ENCODE measurements at places on chromosomes 1 and 21.
A peak's percentile ranks its signal among the peaks of the same experiment; 100 is the strongest.

- no peak for DNase-seq
These were observed 25.7 kb downstream of the SPOCD1 start for GRCh38 chr1:31790140-31790539.

GRCh38 chr1:109190189-109190588 is 23.5 kb upstream of the SARS1 start:
- no peak for DNase-seq

DNA sequence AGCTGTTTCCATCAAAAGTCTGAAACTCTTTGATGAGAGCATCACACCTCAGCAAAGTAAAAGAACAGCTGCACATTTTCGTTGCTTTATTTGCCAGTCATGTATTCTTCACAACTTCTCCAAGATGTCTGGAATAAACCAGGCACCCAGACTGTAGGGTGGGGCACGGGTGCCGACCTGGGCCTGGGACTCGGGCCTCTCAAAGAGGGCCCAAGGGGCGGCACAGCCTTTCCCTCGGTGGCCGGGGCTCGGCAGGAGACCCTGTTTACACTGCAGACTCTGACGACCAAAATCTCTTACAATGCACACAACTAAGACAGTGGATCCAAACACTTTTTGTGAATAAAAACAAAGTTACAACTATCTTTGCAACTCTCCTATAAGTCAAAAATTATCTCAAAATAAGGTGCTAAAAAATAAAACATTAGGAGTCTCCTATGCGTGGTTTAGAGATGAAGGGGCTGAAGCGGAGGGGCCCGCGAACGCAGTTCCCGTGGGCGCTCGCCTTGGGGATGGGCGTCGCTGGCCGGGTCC is 696 bp downstream of the LSS start:
- no peak for DNase-seq

GRCh38 chr1:3858231-3858981 is 1.1 kb downstream of the DFFB start:
- no peak for DNase-seq

DNA sequence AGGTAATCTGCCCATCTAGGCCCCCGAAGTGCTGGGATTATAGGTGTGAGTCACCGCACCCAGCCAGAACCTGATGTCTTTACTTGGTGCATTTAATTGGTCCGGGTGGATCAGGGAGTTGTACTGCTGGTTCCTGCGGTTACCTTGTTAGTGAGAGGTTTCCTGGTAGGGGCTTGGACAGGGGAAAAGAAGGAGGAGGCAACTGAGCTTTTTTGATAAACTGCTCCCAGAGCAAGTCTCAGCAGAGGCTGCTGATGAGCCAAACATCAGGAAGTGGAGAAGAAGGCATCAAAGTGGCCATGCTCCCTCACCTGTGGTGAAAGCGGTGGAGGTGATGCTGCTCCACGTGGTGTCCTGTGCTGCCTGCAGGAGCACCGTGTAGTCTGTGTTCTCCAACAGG is 161.5 kb upstream of the KIAA0040 start:
- DNase-seq = no peak

DNA sequence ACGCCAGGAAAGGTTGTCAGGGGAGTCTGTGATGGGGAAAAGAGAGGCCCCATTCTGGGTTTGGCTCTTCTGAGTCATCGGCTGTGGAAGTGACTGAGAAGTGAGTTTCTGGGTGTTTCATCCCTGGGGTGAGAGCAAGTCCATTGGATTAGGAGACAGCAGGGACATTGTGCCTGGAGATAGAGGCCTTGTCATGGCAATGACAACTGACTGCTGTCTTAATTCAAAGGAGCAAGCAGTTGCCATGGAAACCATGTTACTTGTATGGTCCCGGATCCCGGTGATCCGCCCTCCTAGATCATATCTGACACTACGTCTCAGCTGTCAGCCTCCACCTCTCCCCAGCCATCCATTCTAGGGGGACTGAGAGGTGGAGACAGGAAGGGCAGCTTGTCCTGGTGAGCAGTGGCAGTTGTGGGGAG is 34.4 kb downstream of the KIAA0040 start:
- DNase-seq = no peak

DNA sequence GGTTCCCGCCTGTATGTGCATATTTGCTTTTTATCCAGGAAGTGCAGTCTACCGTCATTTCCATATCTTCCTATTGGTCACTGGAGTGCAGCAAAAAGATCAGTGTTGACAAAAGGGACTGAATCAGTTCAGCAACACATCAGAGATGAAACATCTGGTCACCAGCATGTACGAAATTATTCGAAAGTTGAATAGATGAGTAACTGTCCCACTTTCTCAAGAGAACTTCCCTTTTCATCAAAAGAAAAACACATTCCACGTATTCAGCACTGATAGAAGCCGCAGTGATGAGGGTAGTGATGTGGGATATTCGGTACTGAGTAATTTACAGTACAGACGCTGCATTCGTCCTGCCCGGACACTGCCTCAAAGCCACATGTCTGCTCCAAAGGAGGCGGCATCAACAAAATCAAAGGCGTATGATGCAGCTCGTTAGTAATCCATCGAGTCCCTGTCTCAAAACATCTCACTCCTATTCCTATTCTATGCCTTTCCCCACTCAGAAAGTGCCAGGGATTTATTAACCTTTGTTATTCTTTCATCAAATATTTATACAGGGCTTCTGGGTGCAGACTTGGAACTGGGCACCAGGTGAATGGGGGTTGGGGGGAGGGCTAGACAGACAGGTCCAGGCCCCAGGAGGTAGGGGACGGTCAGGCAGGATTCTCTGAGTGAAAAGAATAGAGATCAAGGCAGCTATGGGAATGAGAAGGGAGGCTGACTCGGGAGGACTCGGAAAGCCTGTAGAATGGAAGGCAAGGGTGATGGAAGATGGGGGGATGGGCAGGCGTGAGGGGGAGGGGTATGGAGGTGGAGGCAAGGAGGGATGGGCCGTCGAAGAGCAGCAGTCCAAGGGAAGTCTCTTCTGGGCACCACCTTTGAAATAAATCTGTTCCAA is 79.5 kb upstream of the SLC45A1 start:
- DNase-seq = no peak

DNA sequence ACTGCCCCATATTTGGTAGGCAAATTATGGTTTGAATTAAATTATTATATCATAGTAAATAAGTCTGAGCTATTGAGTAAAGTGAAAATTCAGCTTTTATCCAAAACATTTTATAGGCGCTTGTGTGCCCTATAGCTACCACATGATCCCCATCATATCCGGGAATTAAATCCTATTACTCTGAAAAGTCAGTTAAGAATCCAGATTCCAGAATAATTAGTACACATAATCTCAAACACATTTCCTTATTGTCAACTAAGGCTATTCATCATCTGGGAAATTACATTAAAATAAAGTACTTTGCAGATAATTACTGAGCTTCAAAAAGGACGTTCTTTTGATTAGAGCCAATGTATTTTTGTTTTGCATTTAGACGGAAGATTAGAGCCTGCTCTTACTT is 72.3 kb downstream of the CTH start:
- DNase-seq = no peak

GRCh38 chr21:44459712-44460440 is 4.6 kb downstream of the LRRC3 start:
- DNase-seq = no peak

GRCh38 chr1:109490029-109490933 is 3.6 kb upstream of the CYB561D1 start:
- DNase-seq = peak; percentile 70

GRCh38 chr1:9371391-9371935 is 78.8 kb downstream of the SPSB1 start:
- no peak for DNase-seq

DNA sequence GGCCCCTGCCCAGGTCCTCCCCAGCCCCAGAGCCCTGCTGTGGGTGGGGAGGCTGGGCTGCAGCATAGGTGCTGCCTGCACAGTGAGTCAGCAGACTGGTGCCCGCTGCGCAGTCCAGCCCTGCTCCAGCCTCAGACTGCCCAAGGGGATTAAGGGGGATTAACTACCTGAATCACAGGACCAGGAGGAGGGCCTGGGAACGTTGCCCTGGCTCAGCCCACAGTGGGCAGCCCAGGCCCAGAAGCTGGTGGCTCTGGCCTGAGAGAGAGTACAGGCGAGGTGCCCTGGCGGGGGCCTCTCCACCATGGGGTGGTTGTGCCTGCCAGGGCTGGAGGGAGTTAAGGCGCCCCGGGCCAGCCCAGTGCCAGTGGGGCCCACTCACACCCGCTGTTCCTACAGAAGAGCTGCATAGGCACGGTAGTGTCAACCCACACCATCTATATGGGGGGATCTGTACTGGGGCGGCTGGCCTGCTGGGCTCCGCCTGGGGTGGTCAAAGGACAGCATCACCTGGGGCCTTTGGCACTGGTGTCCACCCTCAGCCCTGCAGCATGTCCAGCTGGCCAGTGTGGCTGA is 2.3 kb downstream of the OBSCN start:
- DNase-seq = no peak

DNA sequence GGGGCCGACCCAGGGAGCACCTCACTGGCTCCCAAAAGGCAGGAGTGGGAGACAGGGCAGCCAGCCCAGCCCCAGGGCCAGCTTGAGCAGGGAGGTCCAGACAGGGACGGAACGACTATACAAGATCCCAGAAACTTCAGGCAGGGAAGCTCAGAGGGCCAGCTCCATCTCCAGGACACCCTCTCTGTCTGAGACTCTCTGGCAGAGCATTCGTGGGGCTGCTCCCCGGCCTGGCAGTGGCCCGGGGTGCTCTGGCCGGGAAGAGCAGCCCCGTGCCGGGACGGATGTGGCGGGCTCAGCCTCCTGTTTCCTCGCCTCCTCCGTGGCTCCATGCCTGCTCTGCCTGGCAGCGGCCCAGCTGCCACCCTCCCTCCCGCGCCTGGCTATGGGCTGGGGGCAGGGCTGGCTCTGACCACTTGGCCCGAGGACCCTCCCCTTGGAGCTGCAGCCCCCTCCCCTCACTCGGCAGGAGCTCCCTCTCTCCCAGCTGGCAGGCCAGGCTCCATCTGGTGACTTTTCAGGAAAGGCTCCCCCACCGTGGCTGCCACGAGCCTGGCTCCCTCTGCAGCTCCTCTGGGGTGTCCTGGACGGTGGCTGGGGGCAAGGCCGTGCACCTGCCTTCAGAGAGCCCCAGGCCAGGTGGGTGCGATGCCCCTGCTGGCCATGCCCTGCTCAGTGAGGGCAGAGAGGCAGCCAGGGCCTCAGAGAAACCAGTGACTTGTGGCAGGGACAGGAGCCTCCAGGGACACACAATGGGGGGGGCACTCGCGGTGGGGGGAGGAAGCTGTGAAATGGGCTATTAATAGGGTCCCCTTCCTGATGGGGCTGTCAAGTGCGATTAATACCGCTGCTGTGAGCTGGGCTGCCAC is 5.6 kb upstream of the PLCH2 start:
- no peak for DNase-seq

GRCh38 chr1:53371121-53371666 is 43.3 kb upstream of the LRP8 start:
- no peak for DNase-seq

DNA sequence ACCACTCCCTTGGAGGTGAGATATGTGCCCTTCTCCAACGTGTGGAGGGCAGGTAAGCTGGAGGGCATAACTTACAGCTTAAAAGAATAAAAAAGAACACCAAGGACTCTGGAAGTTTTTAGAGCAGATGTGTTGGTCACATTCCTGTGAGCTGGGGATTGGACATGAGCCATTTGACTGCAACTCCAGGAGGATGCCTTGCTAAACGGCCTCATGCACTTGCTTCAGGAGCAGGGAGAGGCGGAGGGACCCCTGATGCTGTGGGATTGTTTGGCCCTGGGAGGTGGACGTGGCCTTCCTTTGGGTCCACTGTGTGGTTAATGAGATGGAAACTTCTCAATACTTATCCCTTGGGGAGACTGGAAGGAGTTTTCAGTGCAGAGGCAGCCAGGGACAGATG is 185.6 kb downstream of the RHOU start:
- no peak for DNase-seq

DNA sequence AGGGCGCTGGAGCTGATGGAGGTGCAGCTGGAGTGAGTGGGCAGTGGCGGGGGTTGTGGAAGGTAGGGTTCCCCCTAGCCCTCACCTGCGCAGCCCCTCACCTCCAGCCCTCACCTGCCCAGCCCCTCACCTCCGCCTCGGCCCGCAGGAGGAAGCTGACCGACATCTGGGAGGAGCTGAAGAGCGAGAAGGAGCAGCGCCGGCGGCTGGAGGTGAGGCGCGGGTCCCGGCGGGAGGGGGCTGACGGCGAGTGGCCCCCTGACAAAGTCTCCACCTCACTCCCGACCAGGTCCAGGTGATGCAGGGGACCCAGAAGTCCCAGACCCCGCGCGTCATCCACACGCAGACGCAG is 2.7 kb downstream of the EVA1B start:
- DNase-seq = no peak

- DNase-seq = peak; percentile 48
These were observed 22.8 kb downstream of the RNU5D-1 start for GRCh38 chr1:44707959-44708831.

GRCh38 chr1:29256979-29257804 is 20.9 kb downstream of the PTPRU start:
- DNase-seq = no peak

DNA sequence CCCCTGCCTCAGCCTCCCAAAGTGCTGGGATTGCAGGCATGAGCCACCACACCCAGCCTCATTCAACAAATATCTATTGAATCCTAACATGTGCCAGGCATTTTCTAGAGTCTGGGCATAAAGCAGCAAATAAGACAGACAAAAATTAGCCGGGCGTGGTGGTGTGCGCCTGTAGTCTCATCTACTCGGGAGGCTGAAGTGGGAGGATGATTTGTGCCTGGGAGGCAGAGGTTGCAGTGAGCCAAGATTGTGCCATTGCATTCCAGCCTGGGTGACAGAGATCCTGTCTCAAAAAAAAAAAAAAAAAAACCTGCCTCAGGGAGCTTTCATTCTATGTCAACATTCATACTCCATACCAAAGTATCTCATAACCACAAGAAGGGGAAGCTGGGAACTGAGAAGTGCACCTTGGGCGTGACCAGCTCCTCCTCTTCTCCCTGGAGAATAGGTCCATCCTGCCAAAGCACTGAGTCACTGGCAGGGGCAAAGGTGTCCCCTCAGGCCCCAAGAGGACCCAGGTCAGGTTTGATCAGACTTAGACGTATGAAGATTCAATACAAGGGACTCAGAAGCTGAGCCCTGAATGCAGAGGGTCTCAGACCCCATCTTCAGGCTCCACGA is 36.8 kb upstream of the PPP1R15B start:
- DNase-seq = no peak

GRCh38 chr21:41833497-41834115 is 45.5 kb downstream of the PRDM15 start:
- DNase-seq = no peak

DNA sequence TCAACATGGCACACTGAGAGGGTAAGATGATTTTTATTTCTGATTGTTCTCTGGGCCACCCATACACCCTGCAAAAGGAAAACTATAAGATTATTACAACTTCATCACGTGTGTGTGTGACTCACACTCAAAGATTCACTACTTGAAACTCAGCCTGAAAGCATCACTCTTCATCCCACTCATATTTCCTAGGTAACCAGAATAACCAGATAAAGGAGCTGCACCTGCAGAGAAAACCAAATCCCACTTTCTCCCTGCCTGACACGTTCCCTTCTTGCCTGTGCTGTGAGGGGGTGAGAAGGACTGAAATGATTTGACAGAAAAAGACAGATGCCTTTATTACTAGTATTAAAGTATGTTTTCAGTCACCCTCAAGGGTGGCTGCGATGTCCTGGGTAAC is 131.6 kb downstream of the TGFBR3 start:
- no peak for DNase-seq

Measured in CD4-positive, alpha-beta T cell treated with Interleukin-6 at 100 ng/mL for 8 hours (primary cell).